Activated T-cell treated with anti-CD3 and anti-CD28 coated beads, Interleukin-2, amount 50 U/mL, for 4 hours (primary cell): ENCODE measurements at places on chromosomes 4 and X. TPM values are rescaled to one million over a fixed set of nuclear protein-coding genes. Genes with fewer than 3 reads are reported as not detected.

DNA sequence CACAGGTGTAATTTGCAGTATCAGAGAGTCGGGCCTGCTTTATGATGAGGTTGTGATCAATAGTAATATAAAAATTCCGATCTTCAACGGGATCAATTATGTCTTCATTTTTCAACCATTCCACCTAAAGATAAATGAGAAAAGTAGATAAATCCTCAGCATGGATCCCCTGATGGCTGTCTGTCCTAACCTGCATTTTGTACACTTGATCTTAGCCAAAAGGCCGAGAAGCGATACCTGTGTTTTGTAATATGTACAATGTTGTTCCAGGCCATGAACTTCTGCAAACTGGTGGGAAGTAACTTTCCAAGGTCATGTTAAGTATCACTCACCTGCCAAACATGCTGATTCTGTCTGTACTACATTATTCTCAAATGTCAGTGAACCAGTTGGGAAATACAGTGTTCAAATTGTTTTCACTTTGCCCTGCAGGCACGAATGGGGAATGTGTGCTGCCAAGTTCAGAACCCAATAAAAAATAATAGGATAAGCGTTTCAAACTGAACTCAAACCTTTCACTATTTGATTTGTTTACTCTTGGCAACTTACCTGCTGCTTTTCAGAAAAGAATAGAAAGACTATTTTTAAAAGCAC is 298.1 kb downstream of the UNC5C start:
- no peak for DNase-seq

DNA sequence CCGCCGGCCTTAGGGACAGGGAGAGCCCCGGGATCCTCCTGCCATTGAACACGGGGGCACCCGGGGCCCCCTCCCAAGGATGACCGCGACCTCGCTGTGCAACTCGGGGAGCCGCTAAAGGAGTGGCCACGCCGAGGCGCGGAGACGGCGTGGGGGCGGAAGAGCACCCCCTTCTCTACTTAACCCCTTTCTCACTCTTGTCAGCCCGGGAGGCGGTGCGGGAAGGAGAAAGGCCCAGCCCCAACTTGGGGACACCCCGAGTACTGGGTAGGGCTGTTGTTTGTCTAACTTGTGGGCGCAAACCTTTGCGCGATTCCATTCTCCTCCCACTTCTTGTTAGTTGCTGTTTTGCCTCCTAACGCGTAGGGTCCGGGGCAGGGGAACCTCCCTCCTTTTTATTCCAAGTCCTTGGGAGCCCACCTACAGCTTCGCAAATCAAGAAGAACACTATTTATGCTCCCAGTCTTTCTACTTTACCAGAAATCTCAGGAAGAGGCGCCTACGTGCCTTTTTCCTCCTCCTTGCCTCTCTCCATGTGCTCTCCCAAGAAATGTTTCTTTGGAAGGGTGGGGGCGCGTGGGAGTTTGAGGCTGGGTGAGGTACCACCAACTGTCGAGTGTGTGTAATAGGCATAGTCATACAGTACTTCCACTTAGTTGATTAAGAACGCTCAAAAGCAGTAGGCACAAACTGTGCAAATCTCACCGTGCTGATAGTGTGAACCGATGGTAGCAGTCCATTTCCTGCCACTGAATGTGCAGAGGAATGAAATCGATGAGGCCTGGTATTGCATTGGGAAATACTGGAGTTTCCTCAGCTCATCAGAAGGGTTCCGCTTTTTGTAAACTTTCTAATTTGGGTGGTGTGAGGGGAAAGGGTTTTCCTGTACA is 813 bp downstream of the DIAPH2 start:
- DNase-seq = peak; percentile 10

DNA sequence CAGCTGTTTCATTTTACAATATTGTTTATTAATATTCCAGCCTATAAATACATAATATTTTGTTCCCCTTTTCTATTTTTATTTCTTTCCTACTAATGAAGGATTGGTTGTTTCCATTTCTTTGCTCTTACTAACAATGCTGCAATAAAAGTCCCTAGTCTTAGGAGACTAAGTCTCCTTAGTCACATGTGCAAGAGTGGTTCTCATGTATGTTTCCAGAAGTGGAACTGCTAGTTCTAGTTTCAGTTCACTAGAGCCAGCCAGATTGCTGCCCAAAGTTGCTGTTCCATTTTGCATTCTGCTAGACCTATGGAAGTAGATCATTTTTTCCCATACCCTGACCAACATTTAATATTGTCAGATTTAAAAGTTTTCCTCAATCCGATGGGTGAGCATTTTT is 44.3 kb downstream of the CNGA1 start:
- DNase-seq = no peak

SPP1 gene
- total RNA-seq = 0.63 TPM

STOX2 gene
- total RNA-seq = not detected

CYP4V2 gene
- total RNA-seq = 7.2 TPM

C4orf54 gene
- total RNA-seq = not detected
